Dorsolateral prefrontal cortex (tissue), 122 donors: ENCODE measurements at places on chromosomes 4 and X.

DNA sequence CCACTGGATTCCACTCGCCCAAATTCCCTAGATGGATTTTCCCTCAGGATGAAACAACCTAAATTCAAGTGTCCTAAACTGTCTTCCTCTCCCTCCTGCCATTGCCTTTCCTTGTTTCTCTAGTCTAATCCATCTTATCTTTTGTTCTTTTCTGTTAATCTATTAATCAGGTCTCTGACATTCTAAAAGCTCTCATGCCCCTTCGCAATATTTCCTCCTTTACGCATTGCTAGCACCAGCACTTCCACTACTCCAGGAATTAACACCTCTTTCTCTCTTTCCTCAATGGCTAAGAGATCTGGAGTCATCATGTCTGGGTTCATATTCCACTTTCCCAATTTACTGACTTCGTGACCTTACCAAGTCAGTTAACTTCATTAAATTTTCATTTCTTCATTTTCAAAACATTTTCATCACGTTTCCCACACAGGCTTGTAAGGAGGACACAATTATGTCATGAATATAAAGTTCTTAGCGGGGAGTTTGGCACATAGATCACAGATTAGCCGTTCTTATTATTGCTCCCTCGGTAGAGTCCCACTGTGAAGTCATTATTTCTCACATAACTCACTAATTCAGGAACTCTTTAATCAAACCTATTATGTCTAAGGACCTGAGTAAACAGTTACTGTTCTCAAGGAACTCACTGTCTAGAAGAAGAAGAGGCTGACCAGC lies 45.3 kb downstream of the FAT4 start:
- no peak for DNase-seq

DNA sequence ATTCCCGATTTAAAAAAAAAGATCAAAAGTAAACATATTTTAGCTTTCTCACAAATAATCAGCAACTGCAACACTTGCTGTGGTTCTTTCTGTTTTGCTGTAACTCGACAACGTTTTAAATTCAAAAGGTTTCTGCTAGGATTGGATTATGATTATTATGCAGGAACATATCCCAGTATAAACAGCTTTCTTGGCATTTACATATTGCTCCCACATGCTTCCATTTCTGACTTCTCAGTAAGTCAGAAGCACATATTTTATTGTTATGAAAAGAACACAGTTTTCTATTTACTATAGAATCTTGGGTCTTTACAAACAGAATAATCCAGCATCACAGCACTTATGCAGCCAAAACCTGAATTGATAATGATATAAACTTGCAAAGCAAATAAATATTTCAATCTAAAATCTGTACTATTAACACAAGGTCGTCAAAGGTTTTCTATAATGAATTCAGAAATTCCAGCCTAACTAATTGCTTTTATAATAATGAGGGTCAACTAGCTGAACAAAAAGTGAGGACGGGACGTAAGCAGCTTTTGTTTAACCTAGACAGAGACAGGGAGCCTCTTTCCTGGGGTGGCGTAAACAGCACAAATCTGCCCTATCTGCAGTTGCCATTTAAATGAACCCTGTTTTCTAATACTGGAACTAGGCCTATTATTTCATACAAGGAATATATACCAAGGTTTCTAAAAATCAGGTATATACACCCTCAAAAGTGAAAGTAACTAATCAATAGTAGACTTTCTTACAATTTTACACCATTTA lies 9.8 kb upstream of the PCDH18 start:
- no peak for DNase-seq

DNA sequence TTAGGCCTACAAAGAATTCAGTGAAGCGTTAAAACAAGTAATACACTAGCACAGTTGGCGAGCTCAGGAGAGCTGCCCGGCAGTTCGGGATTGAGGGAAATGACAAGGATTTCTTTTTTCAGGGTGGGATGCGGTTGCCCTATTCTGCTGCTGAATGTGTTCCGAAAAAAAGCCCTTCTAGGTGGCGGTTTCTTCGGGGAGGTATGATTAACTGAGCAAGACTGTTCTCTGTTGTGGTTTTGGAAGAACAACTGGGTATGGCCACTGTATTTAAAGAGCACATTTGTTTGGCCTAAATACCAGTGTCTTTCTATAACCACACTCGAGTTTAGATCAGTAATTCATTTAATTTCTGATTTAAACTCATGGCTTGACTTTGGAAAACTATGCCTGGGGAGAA lies 459.7 kb upstream of the FAT1 start:
- no peak for DNase-seq

GRCh38 chr4:176011529-176011928 lies 54.1 kb upstream of the WDR17 start:
- DNase-seq, result no peak

DNA sequence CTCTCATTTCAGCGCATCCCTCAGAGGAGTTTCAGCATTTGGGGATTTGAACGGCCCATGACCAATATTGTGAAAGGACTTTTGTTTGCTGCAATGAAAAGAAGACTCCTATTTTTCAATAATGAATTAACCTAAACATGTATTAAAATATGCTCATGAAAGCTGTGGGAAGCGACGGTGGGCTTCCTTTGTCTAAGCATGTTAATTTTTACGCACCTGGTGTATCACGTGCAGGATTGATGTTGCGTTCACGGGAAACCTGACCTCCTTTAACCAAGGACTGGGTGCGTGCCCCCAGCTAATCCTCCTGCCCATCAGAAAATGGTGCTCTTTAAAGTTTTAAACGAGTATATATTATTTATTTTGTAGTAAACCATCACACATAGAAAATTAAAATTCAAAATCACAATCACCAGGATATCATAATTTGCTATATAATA lies 590 bp upstream of the CCDC110 start:
- no peak for DNase-seq

GRCh38 chrX:43450355-43450754 lies 205.7 kb upstream of the MAOA start:
- DNase-seq, result no peak

GRCh38 chrX:122625239-122625638 lies 558.8 kb upstream of the GRIA3 start:
- no peak for DNase-seq

- no peak for DNase-seq
Observed at GRCh38 chr4:174859904-174860303, 30.9 kb upstream of the GLRA3 start.

DNA sequence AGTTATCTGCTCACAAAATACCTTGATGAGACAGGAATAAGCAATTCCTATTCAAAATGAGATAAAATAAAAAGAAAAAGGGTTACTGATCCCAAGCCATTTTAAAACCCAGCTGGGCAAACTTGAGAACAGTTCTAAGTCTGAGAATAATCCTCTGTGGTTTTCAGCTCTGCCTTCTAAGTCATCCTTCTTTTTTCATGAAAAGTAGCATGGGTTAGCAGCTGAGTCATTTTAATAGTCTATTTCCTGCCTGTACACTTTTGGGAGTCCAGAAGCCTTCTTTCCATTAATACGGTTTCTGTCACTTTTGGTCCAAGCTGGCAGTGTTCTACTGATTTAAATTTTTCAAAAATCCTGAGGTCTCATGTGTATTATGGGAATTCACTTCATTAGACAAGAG lies 374.3 kb downstream of the IQCM start:
- no peak for DNase-seq

GRCh38 chr4:110119880-110120279 lies 78.5 kb downstream of the ELOVL6 start:
- DNase-seq, result no peak

DNA sequence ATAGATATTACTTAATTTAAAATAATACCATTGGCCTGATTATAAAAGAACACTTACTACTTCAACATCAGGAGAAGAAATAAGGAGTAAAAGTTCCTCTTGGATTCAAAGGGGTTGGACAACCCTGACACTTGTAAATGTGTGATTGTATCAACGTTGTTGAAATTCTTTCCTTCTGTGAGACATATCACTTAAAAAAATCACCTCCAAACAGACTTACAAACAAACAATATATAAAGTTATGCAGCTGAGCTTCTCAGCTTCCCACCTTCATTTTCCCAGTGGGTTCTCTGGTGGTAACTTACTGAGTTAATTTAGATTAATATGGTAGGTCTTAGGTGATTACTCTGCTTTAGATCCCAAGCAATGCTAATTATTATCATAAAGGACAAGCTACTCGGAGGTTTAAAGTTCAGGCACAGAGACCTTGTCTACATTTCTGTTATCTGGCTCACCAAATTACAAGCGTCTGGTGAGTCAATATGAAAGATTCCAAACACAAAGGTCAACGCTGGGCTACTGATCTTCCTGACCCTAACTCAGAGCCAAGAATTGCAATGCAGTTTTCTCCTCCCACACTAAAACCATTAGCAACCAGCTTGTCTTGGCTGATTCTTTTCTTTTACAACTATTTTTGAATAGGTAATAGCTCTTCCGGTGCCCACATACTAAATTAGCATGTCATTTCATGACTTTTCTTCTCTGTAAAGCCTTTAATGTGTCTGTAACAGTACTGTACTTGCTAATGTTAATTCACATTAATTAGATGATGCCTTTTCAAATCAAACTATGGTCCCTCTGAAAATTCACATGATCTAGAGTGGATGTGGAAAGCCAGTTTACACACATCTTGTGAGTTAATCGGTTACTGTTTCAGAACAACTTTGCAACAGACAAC lies 157.6 kb downstream of the RASL11B start:
- DNase-seq, result no peak

GRCh38 chrX:43313035-43313434 lies 343.1 kb upstream of the MAOA start:
- no peak for DNase-seq

DNA sequence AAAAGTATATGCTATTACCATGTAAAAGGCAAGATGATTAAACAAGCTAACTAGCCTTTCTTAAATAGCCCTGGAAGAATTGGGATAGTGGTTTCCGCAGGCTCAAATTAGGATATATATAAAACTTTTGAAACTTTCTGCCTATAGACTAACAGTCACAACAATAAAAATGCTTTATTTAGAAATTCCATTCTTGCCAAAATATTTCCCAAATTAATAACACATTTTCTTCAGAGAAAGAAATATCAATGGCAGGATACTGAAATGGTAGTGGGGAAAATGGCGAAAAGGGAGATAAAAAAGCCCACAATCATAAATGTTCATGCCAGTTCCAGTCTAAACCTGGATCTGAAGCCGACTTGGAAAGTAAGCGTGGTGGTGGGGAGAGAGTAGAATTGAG lies 56.0 kb downstream of the MAD2L1 start:
- no peak for DNase-seq

GRCh38 chr4:113908829-113909228 lies 70.6 kb downstream of the ARSJ start:
- DNase-seq, result no peak

DNA sequence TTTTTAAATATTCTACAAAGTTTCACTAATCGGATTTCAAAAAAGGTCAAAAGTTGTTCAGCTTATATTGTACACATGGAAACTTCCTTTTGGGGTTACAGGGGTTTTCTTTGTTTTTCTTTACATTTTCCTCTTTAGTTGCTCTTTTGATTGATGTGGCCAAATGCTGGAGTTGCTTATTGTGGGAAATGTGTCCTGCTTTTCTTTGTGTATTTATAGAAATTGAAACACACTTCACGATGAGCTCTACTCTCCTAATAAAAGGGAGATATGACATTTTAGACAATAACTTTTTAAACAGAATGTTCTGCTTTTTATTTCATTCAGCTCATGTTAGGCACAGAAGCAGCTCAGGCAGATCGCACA lies 50.7 kb upstream of the SPRY1 start:
- DNase-seq, result no peak

- no peak for DNase-seq
Observed at GRCh38 chrX:123745511-123745910, 12.7 kb upstream of the THOC2 start.

DNA sequence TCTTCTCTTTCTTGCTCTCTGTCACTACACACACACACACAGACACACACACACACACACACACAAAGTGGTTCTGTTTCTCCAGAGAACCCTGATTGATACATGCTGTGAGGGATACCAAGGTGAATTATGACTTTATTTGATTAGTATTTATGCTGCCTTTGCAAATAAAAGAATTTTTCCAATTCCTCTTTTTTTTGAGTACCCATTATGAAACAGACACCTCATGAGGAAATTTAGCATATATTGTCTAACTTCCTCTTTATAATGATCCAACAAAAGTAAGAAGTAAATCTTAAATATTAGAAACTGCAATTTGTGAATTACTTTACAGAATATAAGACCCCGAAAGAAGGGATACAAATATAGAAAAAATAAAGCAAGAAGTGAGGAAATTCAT lies 14.3 kb upstream of the RAB28 start:
- no peak for DNase-seq

GRCh38 chrX:40078489-40079227 lies 19.1 kb downstream of the BCOR start:
- DNase-seq, result no peak

GRCh38 chr4:94550851-94551250 lies 99.1 kb downstream of the PDLIM5 start:
- DNase-seq, result no peak

DNA sequence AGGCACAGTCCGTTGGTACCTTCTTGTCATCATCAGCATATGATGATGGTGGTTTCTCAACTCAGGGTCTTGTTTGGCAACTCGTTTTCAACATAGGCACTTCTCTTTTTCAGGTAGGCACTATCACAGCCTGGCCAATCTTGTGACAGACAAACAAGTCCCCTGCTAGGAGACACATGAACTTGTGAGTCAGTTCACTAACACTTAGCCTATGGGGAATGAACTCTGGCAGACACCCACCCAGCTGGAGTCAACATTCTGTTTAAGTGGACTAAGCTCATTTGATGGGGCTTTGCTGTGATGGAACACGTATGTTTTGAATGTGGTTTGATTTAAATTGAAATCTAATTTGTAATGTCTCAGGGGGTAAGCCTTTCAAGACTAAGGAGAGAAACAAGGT lies 100.7 kb upstream of the MAMLD1 start:
- no peak for DNase-seq

GRCh38 chr4:35939751-35940150 lies 304.6 kb downstream of the ARAP2 start:
- DNase-seq, result no peak

GRCh38 chr4:10673817-10674369 lies 10.7 kb downstream of the CLNK start:
- DNase-seq, result no peak

DNA sequence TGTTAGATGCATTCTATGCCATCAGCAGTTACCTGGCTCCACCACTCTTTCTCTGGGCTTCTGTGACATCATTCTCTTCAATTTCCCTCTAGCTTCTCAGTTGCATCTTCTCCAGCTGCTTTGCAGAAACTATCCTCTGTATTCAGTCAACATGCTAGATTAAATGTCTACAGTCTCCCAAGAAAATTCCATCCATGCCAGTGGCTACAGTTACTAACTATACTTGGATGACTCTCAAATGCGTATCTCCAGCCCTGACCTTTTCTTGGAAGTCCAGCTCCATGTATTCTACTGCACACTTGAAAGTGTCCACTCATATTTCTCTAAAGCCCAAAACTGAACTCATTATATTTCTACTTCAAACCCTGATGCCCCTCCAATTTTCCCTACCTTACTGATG lies 232.3 kb upstream of the TENM3 start:
- no peak for DNase-seq

GRCh38 chrX:10198254-10198653 lies 41.5 kb downstream of the CLCN4 start:
- DNase-seq, result no peak

- no peak for DNase-seq
Observed at GRCh38 chrX:103418811-103419340, 42.5 kb downstream of the BEX3 start.
